ENCODE measurements at places on chromosomes 4 and X.

DNA sequence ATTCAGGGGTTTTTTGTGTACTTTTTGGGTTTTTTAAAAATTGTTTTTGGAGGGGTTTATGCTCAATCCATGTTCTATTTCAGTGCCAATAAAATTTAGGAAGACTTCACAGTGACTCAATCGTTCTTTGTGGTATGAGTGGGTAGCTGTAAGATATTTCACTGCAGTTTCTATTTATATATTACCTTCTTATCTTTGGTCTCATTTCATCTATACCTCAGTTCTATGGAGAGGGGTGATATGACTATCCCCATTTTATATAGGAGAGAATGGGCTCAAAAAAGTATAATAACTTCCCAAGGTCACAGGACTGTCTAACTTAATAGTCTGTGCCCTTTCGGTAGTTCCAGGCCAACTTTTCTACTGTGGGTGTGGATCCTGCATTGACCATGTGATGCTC lies 74.4 kb downstream of the MSN start:
- DNase-seq = no peak

GRCh38 chr4:27178061-27178460 lies 317.4 kb downstream of the STIM2 start:
- DNase-seq = no peak

DNA sequence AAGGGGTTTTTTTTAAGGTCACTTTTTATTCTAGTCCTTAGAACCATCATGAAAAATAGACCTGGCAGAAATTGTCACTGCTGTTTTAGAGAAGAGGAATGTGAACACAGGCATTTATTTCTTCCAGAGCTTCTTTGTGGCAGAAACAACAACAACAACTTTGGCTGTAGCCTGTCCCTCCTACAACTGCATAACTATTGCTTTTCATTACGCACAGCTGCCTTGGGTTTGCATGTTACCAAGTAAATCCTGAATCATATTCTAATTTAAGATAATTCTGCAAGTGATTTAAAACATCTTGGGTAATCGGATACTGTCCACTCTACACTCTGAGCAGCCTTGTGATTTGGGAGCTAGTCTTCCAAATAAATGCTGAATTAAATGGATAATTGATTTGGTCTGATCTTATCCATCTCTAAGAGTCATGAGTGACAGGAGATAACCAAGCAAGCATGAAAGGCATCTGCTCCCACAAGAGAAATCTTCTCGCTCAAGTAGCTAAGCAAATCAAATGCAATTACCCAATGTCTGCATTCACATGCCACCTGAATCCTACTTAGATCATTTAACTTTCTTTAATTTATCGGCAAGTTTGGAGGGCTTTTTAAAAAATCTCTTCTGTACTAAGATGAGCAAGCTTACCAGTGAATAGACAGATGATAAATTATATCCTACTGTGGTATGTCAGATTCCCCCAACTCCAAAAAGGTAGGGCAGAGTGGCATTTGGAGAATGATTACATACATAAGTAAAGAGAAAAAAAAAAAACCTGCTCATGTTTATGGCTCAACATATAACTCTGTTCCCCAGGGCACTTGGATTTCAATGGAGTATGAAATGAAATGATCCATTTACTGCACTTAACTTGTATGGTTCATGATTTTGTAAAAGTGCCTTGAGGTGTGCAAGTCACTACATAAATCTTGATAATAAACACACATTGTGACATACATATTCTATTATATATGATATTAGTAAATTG lies 73.6 kb downstream of the EGF start:
- DNase-seq = no peak

DNA sequence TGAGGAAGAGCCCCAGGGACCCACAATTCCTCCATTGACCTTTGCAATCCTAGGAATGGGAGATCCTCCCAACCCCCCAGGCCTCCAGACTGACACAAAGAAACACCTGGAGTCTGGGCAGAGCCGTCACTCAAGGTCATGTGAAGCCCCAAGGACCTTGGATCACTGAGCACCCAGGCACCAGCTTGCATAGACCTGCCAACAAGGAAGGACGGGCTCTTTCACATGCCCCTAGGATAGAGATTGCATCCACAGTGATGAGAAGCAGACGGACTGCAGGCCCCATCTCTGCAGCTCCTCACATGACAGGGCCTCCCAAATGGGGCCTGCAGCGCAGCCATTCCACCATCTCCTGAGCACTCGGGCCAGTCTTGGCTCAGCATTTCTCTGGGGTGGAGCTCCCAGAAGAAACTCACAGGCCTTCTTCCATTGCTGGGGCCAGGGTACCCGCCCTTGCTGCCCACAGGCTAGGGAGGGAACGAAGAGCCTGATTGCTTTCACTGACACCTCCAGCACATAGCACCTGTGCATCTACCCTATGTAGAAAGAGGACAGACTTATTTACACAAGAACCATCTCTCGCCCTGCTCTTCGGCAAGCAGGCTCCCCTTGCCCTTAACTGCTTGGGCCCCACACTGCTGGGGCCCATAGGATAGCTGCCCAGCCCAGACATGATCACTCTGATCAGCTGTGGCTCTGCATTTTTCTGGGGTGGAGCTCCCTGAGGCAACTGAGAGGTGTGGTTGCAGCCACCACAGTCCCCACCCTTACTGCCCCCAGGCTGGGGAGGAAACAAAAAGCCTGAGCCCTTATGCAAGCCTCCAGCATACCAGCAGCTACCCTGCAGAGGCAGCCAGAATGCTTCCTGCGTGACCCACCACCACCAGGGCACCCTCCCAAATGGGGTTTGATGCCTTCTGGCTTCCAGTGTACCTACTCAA lies 185.7 kb upstream of the ZCCHC13 start:
- DNase-seq = no peak

DNA sequence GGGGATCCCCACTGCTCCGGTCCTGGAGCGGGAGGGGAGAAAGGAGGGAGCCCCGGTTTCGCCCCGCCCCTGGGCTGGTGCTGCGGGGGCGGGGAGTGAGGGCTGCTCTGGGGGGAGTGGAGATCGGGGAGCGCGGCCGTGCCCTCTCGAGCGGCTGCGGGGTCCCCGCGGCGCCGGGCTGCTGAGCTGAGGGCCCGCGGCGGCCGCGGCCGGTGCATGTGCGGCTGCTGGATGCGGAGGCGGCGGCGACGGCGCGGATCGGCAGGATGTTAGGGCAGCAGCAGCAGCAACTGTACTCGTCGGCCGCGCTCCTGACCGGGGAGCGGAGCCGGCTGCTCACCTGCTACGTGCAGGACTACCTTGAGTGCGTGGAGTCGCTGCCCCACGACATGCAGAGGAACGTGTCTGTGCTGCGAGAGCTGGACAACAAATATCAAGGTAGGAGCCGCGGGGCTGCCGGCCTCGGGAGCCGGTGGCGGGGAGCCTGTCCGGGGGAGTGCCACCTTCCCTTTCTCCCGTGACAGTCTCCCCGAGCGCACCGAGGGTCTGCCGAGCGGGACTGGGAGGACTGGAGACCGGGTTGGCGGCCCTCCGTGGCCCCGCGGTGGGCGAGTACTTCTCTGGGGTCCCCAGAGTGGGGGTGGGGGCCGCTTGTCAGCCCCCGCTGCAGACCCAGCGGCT lies at the start of gene ING2:
Gene ING2 (plus strand): TSS at position 129 of the 681 bp plus-strand sequence. CDS start 138 bp downstream, at position 267.
- DNase-seq = peak; percentile 80

DNA sequence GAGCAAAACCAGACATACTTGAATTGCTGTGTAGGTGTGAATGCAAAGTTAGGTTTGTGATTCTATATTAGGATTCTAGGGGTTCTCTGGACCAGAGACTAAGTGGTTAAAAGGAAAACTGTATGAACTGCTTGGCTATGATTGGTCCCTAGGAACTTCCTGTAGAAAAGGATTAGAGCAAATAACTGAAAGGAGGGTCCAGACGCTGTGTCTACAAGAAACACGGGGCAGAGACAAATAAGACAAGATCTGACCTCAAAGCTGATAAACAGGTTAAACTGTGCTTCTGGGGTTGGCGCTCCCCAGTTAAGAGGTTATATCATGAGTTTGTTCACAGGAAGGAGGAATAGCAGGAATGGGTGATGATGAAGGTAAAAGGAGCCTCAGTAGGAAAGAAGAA lies 183.6 kb downstream of the MGST2 start:
- DNase-seq = no peak

DNA sequence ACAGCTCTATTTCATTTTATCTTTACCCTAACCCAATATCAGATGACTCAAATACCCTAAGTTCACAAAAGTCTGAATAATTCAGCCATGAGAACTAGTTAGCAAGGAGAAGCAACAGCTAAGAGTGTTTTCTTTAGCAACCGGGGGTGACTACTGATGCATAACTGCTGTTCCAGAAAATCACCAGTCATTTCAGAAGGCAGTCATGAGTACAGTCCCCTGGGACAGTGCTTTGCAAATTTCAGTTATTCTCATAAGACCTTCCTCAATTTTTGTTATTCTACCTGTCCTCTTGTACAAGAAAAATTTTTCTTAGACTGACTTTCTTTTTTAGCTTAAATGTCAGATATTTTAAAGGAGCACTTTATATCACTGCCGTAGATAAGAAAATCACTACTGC lies 16.4 kb downstream of the BANK1 start:
- no peak for DNase-seq
